ENCODE measurements at places on chromosomes 3 and 15. TPM values are rescaled to one million over a fixed set of nuclear protein-coding genes. Genes with fewer than 3 reads are reported as not detected.
A peak's percentile ranks its signal among the peaks of the same experiment; 100 is the strongest.

Gene KIF23
- total RNA-seq, result 17.6 TPM

DNA sequence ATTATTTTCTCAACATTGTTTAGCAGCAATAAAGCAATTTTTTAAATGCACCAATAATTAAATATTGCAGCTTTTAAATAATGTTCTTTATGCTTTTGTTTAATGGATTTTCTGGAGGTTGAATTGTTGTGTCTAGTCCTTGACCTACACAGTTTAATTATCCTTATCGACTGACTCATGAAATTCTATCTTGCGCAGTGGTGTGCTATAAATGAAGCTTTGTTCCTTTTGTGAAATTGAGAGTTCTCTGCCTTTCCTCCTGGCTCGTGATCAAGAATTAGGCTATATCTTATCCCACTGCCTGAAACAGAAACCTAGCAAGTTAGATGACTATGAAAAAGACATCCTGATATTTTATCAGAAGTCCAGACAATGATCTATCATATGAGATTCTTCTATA lies 37.0 kb upstream of the PIK3R4 start:
- no peak for DNase-seq

DNA sequence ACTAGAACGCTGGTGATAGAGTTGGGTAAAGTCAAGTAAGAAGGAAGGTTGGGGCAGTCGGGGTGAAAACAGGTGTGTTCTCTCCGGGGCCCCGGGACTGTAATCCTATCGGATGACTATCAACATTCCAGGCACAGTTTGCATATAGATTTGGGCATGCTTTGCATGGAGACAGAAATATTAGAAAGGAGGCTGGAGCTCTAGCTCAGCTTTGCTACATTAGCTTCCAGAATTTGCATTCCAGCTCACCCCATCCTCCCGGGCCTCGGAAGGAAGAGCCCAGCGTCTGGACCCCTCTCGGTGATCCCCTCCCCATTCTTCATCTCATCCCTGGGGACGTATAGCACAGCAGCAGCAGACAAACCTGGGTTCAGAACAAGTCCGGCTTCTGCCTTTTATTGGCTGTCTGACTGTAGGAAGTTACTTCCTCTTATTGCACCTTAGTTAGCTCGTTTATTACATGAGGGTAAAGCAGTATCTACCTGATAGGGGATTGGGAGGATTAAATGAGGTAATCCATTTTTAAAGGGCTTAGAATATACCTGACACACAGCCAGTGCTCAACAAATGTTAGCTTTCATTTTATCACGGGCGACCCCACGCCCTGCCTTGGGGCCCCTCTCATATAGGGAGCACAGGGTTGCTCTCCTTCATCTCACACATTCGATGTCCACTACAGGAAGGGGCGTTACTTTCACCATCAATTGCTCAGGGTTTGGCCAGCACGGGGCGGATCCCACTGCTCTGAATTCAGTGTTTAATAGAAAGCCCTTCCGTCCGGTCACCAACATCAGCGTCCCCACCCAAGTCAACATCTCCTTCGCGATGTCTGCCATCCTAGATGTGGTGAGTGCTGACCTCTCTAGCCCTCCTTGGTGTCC lies 3.2 kb downstream of the HTR3E start:
- DNase-seq, result no peak

Gene IL5RA
- 3.9 TPM for total RNA-seq

- no peak for DNase-seq
These were observed 10.8 kb downstream of the NMD3 start for GRCh38 chr3:161231861-161232260.

Gene FBXL22
- total RNA-seq, result 86.9 TPM

Gene CCR8
- 18.3 TPM for total RNA-seq

GRCh38 chr3:186849374-186849975 lies 7.0 kb downstream of the ADIPOQ start:
- DNase-seq, result peak; percentile 40

DNA sequence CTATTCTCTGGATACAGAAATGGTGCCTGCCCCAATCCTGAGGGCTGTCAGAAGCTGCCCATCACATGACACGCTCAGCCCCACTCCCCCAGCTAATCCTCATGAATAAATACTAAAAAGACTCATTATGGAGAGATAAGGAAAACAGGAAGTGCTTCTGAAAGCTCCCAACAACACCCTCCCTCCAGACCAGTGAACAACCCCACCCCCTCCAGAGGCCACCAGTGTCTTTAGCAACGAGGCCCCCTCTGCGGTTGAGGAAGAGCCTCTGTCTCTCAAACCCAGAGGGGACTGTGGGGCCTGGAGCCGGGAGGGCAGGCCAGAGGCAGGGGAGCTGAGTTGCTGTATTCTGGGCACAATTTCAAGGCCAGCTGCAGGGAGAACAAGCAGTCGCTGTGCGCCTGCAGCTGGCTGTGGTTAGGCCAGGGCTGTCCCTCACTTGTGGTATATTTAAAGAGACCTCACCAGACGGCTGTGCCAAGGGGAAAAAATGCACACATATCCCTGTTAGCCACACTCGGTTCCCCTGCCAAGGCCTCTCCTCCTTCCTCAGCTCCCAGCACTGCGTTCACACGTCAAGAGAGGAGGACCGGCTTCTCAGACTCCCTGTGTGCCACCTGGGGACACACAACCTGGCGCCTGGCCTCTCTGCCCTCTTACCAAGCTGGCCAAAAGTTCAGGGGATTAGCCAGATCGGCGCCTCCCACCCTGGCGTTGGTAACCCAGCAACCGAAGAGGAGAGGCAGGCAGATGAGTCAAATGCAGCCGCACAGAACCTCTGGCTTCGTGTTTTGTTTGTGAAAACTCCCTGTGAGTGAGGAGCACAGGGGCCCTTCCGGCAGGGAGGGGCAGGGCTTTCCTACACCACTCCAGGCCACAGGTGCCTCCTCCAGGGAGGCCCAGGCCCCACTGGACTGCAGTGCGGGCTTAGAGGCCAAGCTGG lies 101.2 kb upstream of the ETV5 start:
- DNase-seq, result peak; percentile 81

- DNase-seq, result no peak
These were observed 12.0 kb upstream of the GNB4 start for GRCh38 chr3:179463319-179463718.
